ENCODE measurements at places on chromosomes 3 and 15.

DNA sequence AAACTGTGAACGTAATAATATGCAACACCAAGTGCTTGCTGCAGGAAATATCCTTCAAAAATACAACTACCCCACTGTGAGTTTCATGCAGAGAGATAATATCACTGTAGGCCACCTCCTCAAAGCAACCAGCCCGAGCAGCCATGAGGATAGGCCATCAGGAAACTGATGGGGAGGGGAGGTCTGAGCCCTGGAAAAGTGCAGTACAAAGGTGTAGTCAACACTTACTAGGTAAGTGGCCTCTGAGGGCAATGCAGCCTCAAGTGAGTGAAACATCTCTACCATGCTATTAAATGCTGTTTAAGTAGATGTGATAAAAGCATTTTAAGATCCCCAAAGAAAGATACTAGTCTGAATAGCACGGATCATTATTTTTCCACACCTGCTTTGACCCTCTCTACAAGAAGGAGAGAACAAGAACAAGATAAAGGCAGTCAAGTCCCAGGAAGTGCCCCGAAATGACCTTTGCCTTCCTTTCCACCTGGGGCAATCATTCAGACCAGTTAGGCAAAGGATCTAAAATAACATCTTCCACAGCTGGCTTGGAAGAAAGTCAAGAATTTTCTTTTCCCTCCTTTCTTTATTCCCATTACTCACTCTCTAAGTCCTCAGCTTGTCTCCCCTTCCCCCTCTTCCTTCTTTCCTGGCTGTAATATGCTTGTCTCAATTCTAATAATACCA is 62.8 kb downstream of the FMN1 start:
- no peak for DNase-seq

DNA sequence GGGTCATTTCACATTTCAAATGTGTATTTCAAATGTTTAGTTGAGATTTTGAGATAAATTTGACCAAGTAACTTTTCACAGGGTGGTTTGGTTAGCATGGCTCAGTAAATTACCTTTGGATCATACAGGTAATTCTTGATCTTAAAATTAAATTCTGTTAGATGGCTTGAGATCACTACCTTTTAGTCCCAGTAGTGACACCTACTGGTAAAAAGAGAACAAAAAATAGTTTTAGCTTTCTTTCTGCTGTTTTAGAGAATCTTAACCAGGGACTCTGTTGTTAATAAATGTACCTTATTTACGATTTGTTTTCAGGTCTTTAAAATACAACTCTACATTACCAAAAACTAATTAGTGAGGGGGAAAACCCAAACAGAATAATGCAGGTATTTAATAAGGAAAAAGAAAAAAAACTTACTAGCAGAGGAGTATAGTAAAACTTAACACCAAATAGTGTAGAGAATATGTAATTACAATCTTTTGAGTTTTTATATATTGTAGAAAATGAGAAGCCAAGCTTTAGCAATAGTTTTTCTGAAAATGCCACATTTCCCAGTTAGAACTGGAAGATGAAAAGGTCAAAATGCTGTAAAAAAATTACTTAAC is 620.3 kb upstream of the AGTR1 start:
- DNase-seq = no peak

DNA sequence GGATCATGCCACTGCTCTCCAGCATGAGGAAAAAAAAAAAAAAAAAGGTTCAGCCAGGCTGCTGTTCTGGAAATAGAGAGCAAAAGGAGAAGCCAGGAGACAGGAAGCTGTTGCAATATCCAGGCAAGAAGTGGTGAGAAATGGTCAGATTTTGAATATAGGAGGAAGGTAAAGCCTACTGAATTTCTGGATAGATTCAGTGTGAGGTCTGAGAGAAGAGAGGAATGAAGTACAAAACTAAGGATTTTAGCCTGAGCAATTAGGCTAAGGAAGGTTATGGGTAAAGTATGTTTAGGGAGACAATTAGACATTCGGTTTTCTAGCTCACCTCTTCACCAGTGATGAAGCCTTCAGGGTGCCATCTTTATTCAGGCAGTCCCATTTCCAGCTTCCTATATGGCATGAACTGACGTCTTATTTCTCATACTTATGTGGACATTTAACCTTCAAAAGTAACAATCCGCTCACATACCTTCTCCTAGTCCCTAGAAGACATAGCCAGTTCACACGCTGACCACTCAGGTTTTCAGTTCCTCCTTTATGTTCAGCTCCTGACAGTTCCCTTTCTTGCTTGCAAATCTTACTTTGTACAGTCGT is 57.2 kb downstream of the KIF9 start:
- no peak for DNase-seq

DNA sequence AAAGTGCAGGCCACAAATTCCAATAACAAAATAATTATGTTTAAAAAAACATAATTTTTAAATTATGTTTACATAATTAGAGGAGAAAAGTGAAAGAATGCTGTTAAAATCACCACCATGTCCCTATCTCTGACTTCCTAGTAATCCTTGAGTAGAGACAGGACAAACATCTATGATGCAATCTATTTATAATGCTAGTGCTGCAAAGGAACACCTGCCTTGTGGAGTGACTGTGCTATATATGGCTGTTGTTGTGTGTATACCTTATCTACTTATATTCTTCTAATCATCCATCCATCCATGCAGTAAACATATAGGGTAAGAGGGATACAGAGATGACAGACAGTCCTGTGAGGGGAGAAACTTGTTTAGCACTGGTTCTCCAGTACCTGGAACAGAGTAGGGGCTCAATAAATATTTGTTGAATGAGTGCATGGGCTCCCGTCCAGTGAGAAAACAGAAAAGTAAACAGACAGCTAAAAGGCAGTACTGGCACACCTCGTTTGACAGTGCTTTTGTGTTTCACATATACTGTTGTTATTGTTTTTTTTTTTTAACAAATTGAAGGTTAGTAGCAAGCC is 229.3 kb upstream of the UBE2E1 start:
- DNase-seq = no peak

GRCh38 chr3:174749143-174749542 is 110.0 kb upstream of the NAALADL2 start:
- no peak for DNase-seq

- DNase-seq = no peak
Observed at GRCh38 chr15:85810075-85810474, 15.3 kb upstream of the KLHL25 start.

DNA sequence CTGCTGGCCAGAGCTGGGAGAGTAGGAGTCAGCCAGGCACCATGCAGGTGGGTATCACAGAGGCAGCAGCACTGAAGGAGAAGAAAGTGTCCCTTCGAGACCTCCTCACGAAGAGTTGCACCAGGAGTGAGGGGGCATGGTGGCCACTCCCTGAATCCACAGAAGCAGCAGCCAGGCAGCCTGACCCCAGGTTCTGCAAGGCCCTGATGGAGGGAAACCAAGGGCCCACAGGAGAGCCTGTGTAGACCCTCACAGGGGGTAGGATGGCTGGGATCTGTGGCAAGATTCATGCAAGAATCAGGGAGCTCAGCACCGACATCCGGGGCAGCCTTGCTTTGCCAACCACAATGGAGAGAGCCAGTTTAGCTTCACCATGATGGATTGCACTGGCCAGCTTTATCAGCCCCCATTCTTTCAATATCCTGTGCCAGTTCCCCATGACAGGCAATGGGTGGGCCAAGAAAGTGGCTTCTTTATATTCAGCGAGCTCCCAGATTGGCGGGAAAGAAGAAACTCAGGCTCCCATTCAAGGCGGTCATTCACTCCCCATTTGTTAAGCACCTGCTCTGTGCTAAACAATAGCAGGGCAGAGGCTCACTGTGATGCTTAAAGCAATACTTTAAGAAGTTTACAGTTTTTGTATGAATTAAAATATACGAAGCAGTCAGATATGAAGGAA is 33.5 kb upstream of the TBC1D21 start:
- DNase-seq = no peak

GRCh38 chr15:56176996-56177395 is 66.7 kb downstream of the RFX7 start:
- DNase-seq = no peak

GRCh38 chr3:15800780-15801179 is 3.0 kb upstream of the ANKRD28 start:
- no peak for DNase-seq

- DNase-seq = peak; percentile 95
Observed at GRCh38 chr3:14431917-14432834, 29.8 kb downstream of the SLC6A6 start.

- no peak for DNase-seq
Observed at GRCh38 chr3:88418219-88418618, 268.5 kb downstream of the C3orf38 start.

GRCh38 chr3:112498914-112499711 is at the start of gene BTLA:
TSS of gene BTLA (minus strand) at chr3:112499472. CDS start at chr3:112499358, 114 bp downstream.
- peak; percentile 12 for DNase-seq

DNA sequence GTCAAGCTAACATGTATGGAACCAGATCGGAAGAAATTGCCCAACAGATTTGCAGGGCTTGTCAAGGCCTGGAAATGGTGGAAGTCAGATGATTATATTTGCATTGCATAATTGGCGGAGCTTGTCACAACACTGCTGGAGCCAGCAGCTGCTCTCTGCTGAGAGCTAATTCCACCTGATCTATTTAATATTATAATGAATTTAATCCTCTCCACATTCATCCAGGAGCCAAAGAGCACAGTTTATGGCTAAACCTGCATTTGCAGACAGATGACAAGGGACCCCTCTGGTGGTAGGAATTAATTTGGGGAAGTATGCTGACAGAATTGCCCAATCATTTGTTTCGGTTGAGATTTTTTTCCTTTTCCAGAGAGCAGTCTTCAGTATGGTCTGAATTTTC is 730.2 kb downstream of the TUSC7 start:
- DNase-seq = no peak

DNA sequence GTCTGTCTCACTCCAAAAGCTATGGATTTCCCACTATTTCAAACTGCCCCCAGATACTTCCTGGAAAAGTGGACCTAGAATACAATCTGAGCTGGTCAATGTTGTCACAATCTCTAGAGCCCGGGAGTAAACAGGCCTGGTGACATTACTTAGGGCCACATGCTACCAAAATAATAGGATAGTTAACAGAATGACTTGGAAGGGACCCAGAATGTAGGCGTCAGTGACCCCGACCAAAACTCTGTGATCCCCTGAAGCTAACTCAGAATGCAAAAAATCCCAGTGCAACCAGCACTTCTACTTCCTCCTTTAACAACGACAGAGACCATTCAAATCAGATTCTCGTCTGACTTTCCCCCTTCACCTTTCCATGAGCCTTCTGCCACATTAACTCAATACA is 51.5 kb upstream of the CDV3 start:
- no peak for DNase-seq

- DNase-seq = no peak
Observed at GRCh38 chr3:72625602-72626337, 222.5 kb downstream of the SHQ1 start.

DNA sequence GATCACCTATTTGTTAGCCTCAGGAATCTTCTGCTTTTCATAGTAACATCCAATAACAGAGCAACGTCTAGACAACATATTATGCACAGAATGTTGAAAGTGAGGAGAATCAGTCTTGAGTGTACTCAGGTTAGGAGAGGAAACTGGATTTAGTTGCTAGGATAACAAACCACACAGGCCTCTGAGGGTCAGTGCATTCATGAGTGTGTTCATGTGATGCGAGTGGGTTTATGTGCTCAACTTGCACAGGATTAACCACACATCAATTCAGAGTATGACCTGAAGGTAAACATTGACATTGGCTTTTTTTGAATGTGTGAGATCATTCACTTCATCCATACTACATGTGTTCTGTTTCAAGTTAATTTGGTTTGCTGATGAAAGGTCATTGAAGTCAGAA is 287.6 kb downstream of the DIPK2A start:
- no peak for DNase-seq

- no peak for DNase-seq
Observed at GRCh38 chr3:129635656-129636055, 29.2 kb upstream of the PLXND1 start.

DNA sequence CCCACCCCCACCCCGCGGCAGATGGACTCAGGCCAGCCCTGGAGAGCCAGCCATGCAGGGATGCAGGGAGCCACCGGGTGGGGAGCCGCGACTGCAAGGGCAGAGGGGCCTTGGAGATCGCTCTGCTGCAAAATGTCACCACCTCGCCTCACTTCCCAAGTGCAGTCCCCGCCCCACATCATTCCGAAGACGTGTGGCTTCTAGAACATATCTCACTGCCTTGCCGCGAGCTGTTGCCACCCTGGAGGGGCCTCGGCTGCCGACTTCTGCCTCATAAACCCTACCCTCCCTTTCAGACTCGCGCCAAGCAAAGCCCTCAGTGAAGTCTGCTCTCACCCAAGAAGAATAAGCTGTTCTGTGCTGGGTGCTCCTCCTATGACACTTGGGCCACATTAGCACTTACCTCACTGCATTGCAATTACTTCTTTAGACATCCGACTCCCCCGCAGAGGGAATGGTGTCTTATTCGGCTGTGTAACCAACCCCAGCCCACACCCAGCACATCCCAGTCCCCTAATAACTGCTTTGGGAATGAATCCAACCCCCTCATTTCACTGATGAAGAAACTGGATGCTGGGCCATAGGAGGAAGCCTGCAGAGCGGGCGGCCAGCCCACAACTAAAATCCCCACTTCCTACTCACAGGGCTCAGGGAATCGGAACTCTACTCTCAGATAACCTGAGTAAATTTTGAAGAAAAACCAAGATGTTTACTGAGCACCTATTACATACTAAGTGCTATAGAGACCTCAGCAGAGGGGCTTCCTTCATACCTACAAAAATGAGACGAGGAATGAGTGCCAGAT is 8.6 kb downstream of the TLE3 start:
- DNase-seq = no peak

- DNase-seq = no peak
Observed at GRCh38 chr3:192957441-192958021, 39.9 kb upstream of the MB21D2 start.

DNA sequence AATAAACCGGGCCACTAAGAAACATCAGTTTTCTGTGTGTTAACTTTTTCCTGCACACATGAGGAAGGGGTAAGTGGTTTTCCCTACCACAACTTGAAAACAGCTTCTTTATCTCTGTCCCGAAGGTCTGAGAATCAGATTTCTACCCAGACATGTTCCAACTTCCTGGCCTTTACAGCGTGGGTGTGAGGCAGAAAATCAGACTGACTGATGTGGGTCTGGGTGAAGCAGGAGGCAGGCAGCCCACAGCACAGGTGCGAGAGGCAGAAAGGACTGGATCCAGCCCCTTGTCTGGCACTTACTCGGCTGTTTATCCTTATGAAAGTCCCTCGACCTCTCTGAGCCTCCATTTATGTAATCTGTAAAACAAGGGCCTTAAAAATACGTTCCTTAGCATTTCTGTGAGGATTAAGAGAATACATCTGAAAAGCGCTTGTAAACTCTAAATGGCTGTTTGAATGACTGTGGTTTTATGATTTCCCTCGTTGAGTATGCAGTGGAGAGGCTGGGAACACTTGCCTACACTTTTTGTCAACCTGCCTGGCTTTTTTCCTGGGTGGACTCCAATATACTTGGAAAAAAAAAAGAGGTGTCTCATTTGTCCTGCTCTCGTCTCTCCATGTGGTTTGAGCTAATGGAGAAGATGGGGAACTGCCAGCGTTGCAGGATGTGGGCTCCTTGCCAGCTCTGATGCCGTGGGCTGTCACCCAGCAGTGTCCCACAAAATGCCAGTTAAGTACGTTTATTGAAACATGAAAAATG is 3.1 kb downstream of the AGBL1 start:
- no peak for DNase-seq
